ENCODE measurements at places on chromosomes 1 and 21.
A peak's percentile ranks its signal among the peaks of the same experiment; 100 is the strongest.

DNA sequence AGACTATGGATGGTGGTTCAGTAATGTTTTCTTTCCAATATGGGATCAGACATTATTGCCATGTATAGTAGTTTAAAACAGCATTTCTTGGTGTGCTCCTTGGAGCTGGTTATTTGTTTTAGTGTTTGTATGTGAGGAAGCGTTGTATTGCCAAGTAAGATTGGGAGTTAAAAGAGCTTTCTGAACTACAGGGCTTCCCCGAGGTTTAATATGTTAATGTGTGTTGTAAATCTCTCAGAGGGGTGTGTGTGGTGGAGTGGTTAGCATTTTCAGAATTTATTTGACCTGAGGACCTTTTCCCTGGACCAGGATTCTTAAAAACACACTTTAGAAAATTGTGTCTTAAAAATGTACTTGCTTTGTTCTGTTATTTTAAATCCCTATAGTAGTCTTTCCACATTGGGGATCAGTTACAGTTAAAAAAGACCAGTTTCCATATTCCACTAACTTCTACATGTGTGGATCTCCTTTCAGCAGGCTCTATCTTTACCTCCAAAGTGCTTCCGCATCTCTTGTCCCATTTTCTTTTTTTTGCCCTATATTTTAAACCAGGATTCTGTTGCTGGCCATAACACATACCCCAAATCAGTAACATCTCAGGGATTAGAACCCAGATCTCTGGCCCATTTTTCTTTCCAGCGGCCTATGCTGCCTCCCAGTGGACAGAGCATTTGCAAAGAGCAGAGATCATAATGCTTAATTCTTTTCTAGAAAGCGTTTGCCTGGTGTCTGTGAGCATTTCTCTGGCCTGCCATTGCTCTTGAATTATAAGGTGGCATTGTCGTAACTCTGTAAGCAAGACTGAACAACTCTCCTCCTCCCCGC is 58.6 kb downstream of the PBX1 start:
- DNase-seq, result no peak

GRCh38 chr21:28675331-28676041 is 317.2 kb downstream of the LTN1 start:
- no peak for DNase-seq

GRCh38 chr21:44918107-44918470 is 2.6 kb downstream of the ITGB2 start:
- DNase-seq, result no peak

GRCh38 chr1:67672260-67672803 is 12.7 kb upstream of the GADD45A start:
- DNase-seq, result no peak

- DNase-seq, result no peak
Measured at GRCh38 chr1:183884526-183884925, 79.6 kb downstream of the RGL1 start.

DNA sequence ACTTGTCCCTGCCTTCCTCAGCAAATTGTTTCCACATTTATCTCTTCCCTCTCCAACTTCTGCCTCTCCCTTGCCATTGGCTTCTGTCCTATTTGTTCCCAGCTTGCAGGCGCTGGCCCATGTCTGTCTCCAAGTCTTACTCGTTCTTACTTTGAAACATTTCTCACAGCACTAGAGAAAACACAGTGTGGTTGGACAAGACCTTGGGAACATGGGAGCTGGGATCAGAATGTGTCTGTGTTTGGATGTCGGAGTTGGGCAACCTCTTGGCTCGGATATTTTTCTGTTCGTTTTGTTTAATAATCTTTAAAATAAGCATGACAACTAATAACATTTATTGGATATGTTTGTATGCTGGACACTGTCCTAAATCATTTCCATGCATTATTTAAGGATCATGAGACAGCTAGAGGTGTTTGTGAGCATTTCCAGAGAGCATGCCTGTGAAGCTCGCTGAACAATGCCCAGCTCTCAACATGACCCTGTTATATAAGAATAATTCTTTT is 5.9 kb upstream of the BRWD1 start:
- no peak for DNase-seq

- no peak for DNase-seq
Measured at GRCh38 chr1:154765970-154766369, 104.1 kb downstream of the KCNN3 start.

GRCh38 chr1:56566061-56566744 is 13.2 kb downstream of the PLPP3 start:
- no peak for DNase-seq

- no peak for DNase-seq
Measured at GRCh38 chr21:44942566-44942965, 2.7 kb downstream of the SLX9 start.

GRCh38 chr1:221858818-221859611 is 117.1 kb upstream of the DUSP10 start:
- DNase-seq, result no peak

DNA sequence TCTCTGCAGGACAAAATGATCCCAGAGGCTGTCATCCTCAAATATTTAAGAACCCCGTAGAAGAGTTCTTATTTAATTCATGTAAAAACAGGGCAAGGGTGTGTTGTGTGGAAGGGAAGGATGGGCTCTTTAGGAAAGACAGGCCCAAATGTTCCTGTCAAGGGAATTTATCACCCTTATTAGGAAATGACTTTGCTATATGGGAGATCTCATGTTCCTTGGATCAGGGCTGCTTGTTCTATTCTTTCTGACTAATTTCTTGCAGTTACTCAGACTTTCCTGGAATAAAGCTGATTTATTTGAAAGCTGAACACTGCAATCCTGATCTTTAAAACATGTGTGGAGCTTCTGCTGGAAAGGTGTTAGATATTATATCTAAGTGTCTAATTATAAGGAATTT is 72.8 kb downstream of the SELENOF start:
- DNase-seq, result no peak

DNA sequence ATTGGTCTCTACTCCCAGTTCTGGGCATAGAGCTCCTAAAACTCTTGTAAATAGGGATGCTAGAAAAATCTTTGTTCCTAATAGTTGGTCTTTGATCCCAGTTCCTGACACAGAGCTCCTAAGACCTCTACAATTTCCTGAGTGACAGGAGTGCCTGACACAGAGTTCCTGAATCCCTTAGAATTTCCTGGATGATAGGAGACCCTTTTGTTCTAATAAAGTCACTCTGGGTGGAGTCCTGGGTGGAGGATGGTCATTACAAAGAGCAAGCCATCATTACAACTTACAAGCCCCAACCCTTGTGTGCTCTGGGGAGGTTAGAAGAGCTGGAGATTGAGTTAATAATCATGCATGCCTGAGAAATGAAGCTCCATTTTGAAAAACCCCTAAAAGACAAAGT is 58.4 kb downstream of the ZZZ3 start:
- DNase-seq, result no peak

- DNase-seq, result no peak
Measured at GRCh38 chr1:235843461-235843961, 23.2 kb downstream of the LYST start.

- no peak for DNase-seq
Measured at GRCh38 chr21:40846103-40846502, 855 bp downstream of the DSCAM start.

GRCh38 chr1:41812051-41812450 is 106.7 kb downstream of the HIVEP3 start:
- DNase-seq, result peak; percentile 42

- peak; percentile 71 for DNase-seq
Measured at GRCh38 chr1:63522891-63523728, at the start of the genes EFCAB7 and ITGB3BP. EFCAB7 (plus strand) TSS chr1:63523525; CDS start chr1:63525573, 2,048 bp downstream. ITGB3BP (minus strand) TSS chr1:63523225; CDS start chr1:63523133, 92 bp downstream.

- no peak for DNase-seq
Measured at GRCh38 chr1:180920702-180921101, 8.0 kb downstream of the KIAA1614 start.

GRCh38 chr1:218536296-218536986 is 191.3 kb downstream of the TGFB2 start:
- DNase-seq, result no peak

DNA sequence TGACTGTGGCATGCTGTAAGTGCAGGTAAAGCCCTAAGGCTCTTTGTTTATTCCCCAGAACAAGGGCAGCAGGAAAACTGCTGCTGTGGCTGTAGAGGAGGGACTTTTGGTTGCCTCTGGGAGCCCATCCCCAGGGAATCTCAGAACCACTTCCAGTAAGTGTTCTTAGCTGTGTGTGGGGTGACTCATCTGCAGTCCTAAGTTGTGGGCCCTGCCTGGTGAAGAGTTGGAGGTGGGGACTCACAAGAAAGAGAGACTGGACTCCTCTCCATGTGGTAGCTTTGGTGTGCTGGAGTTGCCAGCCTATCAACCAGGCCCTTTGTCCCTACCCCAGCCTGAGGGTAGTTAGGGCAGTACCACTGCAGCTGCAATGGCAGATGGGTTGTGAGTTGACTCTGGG is 24.0 kb upstream of the DENND1B start:
- no peak for DNase-seq

DNA sequence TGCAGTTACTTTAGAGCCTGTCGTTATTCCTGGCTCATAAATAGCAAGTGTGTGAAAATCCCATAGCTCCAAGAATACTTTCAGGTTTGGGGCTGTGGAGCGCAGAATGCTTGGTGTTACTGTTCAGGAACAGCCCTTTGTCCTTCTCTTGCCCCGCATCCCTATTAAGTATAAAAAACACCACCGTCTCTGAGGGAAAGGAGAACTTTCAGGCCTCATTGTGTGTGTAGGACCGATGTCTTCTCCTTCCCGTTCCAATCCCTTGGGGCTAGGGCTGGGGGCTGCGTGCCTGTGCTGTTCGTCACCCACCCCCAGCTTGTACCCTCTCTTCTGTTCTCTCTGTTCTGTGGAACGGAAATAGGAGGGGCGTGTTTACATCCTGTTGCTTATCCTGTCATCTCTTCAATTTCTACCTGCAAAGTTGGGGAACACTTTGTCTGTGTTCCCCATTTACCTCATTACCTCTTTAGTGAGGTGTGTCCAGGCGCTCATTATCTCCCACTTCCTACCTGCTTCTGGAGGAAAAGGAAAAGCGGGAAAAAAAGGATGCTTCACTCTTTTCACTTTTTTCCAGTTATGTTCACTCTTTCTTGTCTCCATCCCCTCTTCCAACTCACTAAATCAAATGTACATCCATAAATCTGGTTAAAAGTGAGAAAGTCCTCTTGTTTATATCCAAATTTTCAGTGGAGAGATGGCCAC is 788 bp upstream of the TXNIP start:
- peak; percentile 33 for DNase-seq

GRCh38 chr1:233075915-233076295 is 125.5 kb downstream of the NTPCR start:
- DNase-seq, result no peak

GRCh38 chr1:202107801-202108731 is 14.7 kb upstream of the GPR37L1 start:
- DNase-seq, result no peak

DNA sequence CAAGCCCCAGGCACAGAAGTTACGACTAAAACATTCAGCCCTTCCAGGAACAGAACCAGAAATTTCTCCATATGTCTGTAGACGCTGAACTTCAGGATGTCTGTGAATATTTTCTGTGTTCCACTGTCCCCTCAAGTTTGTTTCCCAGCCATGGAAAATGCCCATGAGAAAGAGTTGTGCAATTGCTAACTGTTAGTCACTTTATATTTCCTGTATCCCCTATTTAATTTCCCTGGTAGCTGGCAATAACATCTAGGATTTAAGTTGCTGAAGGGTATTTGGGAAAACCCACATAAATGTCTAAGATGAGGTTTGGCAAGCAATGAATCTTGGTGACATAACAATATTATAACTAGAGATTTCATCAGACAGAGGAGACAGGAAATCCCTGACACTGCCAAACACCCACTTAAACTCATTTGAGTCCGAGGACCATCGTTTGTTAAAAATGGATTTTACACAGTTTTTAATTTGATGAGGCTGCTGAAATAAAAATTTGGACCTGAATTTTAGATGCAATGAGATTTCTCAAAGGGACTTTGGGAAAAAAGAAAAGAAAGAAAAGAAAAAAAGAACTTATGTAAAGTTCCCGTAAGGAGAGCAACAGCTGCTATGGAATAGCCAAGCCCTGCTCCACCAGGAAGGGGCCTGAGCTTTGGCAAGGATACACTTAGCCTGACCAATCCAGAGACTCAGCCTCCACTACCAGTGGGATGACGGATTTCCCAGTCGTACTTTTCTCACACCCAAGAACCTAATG is 21.8 kb upstream of the ERRFI1 start:
- DNase-seq, result no peak

- DNase-seq, result no peak
Measured at GRCh38 chr1:201647094-201647493, 108.2 kb downstream of the NAV1 start.

- DNase-seq, result no peak
Measured at GRCh38 chr1:234613128-234613875, 3.3 kb upstream of the IRF2BP2 start.

DNA sequence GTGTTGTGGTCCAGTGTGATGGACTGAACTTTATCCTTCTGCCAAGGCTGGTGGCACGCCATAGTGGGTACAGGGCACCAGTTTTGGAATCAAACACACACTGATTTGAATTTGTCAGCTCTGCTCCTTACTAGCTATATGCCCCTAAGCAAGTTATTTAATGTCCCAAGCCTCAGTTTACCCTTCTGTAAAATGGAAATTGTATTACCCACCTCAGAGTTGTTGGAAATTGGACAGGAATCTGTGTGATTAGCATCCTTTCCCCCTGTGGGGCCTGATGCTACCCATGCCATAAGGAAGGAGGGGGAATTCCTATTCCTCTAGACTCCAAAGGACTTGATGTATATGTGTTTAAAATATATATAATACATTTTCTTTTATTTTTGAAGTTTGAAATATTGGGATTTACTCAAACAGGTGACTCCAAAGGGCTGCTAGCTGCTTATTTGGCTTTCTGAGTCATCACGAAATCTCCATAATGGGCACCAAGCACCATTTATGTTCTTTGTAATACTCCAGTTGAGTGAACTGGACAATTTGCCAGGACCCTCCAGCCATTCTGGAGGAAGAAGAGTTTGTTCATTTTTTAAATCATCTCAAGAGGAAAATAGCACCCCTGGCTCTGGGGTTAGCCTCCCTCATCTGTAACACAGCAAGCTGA is 224.5 kb upstream of the TMEM51 start:
- no peak for DNase-seq

- DNase-seq, result no peak
Measured at GRCh38 chr21:21238629-21239400, 240.6 kb downstream of the NCAM2 start.

DNA sequence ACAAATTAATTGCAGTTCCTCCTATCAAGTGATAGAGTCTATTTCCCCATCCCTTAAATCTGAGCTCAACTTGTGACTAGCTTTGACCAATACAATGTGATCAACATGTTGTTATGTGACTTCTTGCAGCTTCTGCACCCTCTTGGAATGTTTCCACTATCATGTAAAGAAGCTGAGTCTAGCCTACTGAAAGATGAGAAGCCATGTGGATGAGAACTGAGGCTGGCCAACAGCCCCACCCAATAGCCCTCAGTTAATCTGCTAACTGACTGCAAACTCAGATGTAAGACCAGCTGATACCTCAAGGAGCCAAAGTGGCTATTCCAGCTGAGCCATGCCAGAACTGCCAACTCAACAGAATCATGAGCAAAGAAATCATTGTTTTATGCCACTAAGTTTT is 44.0 kb downstream of the LYST start:
- no peak for DNase-seq

DNA sequence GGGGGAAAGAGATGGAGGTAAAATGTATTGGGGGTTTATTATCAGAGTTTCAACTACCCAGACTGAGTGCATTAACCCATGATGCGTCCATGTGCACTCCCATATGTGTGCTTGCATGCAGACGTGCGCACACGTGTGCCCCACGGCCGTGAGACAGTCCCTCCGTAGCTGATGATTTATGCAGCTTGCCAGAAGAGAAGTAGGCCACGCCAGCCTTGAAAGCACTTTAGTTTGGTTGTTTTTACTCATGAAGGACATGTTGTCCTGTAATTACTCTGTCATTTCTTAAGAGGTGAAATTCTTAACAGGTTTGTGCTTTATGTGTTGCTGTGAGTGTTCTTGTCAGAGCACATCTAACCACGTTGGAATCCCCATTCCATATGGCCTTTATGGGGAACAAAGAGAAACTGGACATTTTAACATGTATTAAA is 467.8 kb downstream of the LMO4 start:
- DNase-seq, result no peak

Data from stimulated activated CD8-positive, alpha-beta memory T cell treated with anti-CD3 and anti-CD28 coated beads, Interleukin-15, amount 100 ng/mL, for 48 hours (primary cell).